ENCODE measurements at places on chromosomes 2 and 18.

- no peak for DNase-seq
Measured at GRCh38 chr2:71831193-71831577, 316.5 kb downstream of the CYP26B1 start.

GRCh38 chr2:235698491-235698890 lies 204.6 kb downstream of the AGAP1 start:
- DNase-seq, result no peak

- DNase-seq, result no peak
Measured at GRCh38 chr18:26418225-26418624, 130.1 kb downstream of the KCTD1 start.

GRCh38 chr2:216221811-216222210 lies 112.7 kb downstream of the XRCC5 start:
- no peak for DNase-seq

GRCh38 chr18:67310826-67311225 lies 205.7 kb downstream of the DSEL start:
- no peak for DNase-seq

- DNase-seq, result no peak
Measured at GRCh38 chr2:19859565-19859964, 42.2 kb downstream of the TTC32 start.

GRCh38 chr18:32906506-32907310 lies 133.9 kb upstream of the KLHL14 start:
- DNase-seq, result no peak

- DNase-seq, result no peak
Measured at GRCh38 chr2:65429786-65430602, 2.4 kb downstream of the SPRED2 start.

- DNase-seq, result no peak
Measured at GRCh38 chr2:111208639-111209038, 87.9 kb downstream of the BCL2L11 start.

- DNase-seq, result no peak
Measured at GRCh38 chr2:215614296-215614695, 178.4 kb upstream of the FN1 start.

GRCh38 chr2:4420032-4420431 lies 716.7 kb downstream of the DCDC2C start:
- no peak for DNase-seq
